ENCODE measurements at places on chromosomes 1 and 21.

- peak; percentile 76 for DNase-seq
Observed at GRCh38 chr1:1344655-1345361, 4.4 kb downstream of the DVL1 start.

GRCh38 chr21:45347712-45348499 is 57.1 kb upstream of the COL18A1 start:
- DNase-seq = no peak

DNA sequence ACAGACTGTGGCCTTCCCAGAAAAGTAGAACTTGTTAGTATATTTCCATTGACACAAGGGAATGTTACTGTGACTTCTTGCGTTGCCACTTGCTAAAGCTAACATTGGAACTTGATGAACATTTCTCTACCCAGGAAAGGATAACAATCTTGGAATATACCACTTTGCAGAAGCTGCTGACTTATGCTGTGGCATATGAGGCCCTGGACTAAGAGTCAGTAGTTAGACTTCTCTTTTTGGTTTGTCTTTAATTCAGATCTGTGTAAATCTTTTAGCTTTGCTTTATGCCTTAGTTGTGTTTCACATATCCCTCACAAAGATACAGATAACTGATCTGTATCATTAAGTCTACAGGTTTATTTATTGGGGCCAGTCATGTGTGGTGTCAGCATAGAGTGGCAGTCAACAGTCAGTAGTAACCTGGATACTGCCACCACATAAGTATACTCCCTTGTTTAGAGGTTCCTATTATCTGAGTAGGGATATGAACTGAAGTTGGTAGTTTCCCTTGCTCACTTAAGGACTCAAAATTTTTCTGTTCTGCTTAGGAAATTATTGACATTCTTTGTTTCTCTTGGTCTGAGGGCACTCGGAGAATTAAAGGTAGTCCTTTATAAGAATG is 14.7 kb downstream of the RNF2 start:
- DNase-seq = no peak

DNA sequence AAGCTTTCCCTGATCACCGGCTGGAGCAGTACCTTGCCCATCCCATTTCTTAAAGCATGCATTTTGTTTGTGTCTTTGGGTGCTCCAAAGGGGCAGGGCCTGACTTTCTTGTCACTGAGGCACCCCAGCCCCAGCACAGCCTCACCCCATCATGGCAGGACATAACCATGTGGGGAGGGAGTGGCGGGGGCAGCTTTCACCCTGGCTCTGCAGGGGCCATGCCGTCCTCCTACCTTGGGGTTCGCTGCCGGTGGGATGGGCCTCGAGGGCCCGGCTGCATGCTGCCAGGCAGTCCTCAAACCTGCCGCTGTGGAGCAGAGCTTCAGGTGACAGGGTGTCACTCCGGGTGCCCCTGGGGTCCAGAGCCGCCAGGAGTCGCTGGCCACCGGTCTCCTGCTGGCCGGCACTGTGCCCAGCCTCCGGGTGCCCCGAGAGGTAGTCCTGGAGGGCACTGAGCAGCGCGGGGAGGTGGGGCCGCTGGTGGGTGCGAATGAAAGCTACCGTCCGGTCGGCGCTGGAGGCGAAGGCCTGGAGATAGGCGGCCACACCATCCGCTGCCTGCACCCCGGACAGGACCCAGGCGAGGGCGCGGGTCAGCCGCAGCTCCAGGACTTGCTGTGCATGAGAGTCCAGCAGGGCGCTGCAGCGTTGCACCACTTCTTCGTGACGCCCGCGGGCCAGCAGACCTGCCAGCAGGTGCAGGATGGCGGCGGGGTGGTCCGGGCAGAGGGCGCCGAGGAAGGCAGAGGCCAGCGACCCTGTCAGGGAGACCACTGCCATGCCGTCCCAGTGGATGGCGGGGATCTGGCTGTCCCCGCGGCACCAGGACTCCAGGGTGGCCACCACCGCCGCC is 1.5 kb downstream of the TTC34 start:
- no peak for DNase-seq

DNA sequence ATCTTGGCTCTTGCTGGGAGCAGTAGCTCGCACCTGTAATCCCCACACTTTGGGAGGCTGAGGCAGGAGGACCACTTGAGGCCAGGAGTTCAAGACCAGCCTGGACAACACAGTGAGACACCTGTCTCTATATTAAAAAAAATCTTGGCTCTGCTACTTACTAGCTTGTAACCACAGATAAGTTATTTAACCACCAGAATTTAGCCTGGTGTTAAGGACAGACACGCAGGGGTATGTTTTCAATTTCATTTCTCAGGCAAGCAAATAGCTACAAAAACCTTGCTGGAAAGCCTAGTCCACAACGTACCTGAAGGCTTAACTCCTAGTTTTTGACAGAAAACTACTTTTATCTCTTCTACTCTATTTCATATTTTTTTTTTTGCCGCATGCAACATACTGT is 24.8 kb upstream of the GFI1 start:
- DNase-seq = no peak

GRCh38 chr1:89262643-89263042 is 10.0 kb downstream of the GBP5 start:
- no peak for DNase-seq

DNA sequence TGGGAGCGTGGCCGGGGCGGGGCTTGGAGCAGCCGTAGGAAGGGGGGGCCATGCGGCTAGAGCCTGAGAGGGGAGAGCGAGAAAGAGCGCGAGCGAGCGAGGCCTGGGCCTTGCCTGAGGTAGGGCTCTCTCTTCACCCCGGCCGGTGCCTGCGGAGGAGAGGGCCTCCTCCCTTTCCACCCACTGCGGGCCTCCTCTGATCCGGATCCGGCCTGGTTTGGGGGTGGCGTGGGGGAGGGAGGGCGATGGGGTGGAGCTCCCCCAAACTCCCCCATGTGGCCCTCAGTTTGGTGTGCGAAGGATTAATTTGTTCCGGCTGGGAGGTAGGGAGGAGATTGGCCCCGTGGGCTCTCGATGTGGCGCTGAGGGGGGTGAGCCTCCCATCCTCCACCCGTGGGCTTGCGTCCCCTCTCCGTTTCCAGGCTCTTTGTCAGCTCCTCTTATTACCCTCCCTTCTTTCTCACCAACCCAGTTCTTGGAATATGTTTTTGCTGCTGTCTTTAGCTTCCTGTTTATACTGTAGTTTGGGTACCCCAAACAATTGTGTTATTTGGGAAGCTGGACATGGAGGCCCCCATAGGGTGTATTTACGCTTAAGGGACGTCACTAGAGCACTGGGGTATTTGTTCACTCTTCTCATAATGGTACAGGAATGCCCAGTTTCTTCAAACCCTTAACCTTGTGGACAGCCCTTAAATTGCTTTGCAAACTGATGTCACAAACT is 685 bp downstream of the UBAP2L start:
- peak; percentile 76 for DNase-seq

DNA sequence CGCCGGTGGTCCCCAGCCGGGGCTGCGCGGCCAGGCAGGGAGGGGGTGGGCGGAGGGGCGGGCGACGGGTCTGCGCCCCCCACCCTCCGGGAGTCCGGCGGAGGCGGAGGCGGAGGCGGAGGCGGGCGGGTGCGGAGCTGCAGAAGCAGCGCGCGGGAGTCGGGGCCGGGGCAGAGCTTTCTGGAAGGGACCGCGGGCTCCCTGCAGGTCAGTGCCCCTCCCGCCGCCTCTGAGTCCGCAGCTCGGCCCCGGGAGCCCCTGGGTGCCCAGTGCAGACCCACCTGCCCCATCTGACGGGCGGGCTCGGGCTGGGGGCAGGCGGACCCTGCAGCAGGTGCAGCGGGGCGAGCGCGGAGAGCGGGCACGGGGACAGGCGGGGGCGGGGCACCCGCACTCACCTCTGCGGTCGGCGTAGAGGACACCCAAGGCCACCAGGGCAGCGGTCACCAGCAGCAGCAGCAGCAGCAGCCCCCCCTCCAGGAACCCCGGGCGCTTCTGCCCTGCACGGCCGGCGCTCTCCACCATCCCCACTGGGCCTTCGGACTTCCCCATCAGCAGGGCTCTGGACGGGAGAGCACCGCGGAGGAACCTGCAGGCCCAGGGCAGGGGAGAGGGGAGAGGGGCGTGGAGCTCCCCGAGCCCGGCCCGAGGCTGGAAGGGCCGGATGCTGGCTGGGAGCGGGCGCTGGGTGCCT is 3.7 kb downstream of the MMEL1 start:
- no peak for DNase-seq

GRCh38 chr1:90504509-90504908 is 212.6 kb downstream of the BARHL2 start:
- no peak for DNase-seq

- no peak for DNase-seq
Observed at GRCh38 chr1:1387098-1388077, 11.7 kb downstream of the CCNL2 start.

- no peak for DNase-seq
Observed at GRCh38 chr1:59188413-59189213, 108.3 kb upstream of the FGGY start.

DNA sequence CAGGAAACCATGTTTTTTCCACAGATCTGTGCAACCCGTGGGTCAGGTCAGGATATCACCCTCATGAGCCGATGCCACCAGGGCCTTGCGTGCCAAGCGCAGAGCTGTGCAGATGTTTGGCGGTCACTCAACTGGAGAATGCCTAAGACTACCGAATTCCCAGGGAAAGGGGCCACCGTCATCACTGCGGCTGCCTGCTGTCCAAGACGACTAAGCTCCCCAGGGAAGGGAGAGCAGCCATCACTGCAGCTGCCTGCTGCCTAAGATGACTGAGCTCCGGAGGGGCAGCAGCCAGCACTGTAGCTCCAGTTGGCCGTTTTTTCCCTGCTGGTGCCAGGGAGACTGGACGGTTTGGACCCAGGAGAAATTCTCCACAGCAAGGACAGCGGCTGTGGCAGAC is 31.1 kb downstream of the AKT3 start:
- no peak for DNase-seq

GRCh38 chr1:176897350-176898236 is 266.9 kb downstream of the ASTN1 start:
- DNase-seq = peak; percentile 65

GRCh38 chr1:224458996-224459395 is 24.4 kb upstream of the WDR26 start:
- DNase-seq = no peak

GRCh38 chr21:45595574-45596295 is 47.8 kb upstream of the PCBP3 start:
- DNase-seq = no peak

- no peak for DNase-seq
Observed at GRCh38 chr1:101221945-101222429, 14.8 kb upstream of the S1PR1 start.

- peak; percentile 51 for DNase-seq
Observed at GRCh38 chr1:200473698-200474371, 64.0 kb upstream of the ZNF281 start.

- DNase-seq = no peak
Observed at GRCh38 chr1:91806769-91807700, 78.9 kb downstream of the TGFBR3 start.

DNA sequence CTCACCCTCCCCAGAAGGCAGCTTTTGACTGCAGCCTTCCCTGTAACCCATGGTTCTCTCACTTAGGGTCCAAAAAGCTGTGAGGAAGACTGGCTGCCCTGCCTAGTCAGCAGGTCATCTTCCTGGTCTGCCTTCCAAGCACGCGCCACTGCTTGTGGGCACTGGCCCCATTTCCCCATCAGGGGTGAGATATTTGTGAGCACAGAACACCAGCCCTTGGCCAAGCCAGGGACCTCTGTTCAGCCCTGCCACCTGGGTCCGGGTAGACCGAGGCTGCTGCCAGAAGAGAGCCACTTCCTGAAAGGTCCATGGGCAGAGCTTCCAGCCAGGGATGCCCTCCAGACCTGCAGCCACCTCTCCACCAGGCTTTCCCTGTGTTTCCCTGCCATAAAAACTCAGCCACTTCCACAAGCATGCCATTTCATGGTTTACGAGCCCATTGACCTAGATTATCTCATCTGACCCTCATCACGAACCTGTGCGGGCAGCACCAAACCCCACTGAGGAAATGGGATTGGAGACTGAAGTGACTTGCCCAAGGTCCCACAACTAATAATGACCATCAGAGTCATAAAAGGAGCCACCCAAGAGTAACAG is 40.5 kb downstream of the GLIS1 start:
- no peak for DNase-seq

GRCh38 chr1:223531742-223532341 is 133.7 kb downstream of the CAPN8 start:
- DNase-seq = peak; percentile 69

DNA sequence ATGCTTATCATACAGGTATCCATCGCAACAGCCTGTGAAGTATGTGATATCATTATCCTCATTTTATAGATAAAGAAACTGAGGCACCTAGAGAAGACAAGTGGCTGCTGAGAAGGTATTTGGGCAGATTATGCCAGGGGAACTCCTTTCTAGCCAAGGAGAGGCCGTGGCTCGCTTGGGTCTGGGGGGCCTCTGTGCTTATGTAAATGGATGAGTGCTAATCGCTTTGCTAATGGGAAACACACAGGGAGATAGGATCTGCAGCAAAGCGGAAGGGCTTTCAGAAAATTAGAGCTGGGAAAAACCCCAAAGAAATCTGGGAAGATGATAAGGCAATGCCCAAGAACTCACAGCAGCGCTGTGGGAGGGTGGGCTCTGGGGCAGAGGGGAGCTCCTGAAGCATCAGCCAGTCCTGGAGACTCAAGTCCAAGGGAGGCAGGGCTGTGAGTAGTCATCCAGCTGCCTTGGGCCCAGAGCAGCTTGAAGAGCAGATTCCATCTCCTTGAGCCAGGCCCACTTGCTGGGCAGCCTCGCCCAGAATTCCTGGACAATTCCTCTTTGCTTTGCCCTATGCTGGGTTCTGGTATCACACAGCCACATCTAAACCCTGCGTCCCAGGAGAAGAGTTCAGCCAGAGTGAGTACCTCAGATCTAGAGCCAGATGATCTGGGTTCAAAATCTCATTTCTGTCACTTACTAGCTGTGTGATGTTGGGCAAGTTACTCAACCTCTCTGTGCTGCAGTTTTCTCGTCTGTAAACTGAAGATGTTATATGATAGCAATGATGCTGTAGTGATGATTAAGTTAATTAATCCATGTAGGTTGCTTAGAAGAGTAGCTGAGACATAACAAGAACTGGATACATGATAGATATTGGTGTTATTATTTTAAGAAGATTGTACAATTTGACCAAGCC is 36.7 kb downstream of the FOXD2 start:
- DNase-seq = no peak

GRCh38 chr1:119784191-119784781 is 15.6 kb upstream of the HMGCS2 start:
- DNase-seq = no peak

GRCh38 chr1:156124557-156125483 is 10.3 kb downstream of the LMNA start:
- peak; percentile 52 for DNase-seq

DNA sequence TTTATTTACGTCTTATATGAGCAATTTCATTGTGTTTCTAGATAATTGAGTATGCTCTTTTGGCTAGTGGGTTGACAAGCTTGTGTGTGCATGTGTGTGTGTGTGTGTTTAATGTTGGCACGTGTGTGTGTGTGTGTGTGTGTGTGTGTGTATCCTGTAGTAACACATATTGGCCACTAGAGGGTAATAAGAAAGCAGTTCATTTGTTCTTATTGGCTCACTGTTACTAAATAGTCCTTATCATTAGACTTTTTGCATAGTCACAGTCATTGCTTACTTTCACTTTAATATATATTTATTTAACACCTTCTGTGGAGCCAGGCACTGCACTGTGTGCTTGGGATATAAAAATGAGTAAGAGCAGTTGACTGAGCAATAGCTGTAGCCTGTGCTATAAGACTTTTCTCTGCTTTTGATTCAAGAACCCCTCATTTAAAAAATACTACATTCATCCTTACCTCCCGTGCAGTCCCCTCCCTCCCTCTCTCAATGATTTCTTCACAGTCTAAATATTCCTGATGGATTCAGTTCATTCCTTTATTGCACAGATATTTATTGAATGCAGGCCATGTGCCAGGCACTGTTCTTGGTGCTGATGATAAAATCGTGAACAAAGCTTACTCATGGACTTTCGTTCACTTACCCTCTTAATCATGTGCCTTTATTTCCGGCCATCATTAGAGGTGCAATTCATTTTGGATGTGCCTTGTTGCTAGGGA is 96.7 kb downstream of the DYRK1A start:
- no peak for DNase-seq

Measured in activated T-cell treated with anti-CD3 and anti-CD28 coated beads, Interleukin-2, amount 50 U/mL, for 48 hours (primary cell).